ENCODE measurements at places on chromosomes 13 and 19.

- DNase-seq, result no peak
Measured at GRCh38 chr13:77740097-77740735, 42.7 kb downstream of the SLAIN1 start.

GRCh38 chr13:99464441-99464949 is 36.8 kb upstream of the TM9SF2 start:
- no peak for DNase-seq

DNA sequence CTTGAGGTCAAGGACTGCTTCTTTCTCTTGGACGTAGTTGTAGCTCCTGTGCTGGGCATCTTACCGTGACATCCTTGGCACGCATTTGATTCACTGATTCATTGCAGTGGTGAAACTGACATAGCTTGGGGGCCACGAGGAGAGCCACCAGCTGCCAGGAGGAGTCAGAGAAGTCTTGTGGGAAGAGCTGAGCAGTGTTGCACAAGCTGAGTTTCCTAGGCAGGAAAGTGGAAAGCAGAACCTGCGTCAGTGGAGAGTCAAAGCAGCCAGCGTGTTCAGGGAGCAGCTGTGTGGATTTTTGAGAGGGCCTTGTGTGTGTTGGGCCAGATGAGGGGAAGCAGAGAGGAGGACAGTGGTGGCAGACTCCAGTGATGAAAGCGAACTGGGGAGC is 5.3 kb upstream of the GPR183 start:
- no peak for DNase-seq

GRCh38 chr13:39765801-39766463 is 110.5 kb downstream of the COG6 start:
- DNase-seq, result no peak

GRCh38 chr13:44395976-44396694 is 22.5 kb downstream of the SERP2 start:
- DNase-seq, result no peak

- DNase-seq, result no peak
Measured at GRCh38 chr13:96646515-96647211, 347.6 kb downstream of the OXGR1 start.

Data from SW 1271 (cell line).